ENCODE measurements at places on chromosomes 12 and 14.

DNA sequence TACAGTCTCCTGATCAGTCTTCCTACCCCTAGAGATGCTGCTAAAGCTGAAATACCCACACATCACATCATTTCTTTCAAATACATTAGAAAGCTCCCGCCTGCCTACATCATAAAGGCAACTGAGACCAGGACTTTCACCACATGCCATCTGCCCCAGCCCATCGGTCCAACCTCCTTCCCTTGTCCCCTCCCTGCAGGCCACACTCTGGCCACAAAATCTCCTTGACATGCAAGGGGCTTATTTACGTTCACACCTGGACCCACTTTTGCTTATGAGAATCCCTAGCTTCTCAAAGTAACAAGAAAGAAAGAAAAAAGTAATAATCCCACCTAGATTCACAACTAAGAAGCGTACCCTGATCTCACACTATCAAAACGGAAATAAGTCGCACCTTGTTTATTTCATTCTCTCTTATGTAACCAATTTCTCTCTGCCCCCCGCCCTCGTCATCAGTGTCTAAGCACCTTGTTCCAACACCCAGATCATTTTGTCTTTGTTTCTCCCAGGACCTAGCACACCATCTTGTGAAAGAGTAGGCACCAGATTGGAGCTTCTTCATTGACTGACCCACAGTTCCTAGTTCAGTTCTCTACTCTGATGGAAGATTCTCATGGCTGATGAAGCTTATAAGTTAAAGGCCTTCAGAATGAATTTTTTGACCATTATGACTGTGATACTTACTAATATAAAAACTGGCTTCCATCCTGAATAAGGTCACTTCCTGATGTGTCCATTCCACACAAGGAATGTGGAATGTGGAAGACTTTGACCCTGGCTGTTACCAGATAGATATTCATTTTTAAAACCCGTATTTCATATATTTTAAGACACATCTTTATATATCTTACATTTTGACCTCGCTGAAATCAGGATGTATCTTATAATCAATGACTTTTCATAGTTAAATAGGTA is 7.7 kb downstream of the WSB2 start:
- no peak for DNase-seq

- DNase-seq, result no peak
These were observed 2.7 kb upstream of the NUAK1 start for GRCh38 chr12:106141452-106141851.

DNA sequence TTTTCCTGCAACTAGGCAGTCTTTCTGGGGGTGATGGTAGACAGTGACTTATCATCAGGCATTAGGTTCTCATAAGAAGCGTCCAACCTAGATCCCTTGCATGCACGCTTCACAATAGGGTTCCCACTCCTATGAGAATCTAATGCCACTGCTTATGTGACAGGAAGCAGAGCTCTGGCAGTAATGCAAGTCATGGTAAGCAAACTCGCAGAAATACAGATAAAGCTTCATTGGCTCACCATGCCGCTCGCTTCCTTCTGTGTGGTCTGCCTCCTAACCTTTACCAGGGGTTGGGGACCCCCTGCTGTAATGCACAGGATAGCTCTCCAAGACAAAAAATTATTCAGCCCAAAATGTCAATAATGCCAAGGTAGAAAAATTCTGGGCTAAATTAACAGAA is 864.2 kb downstream of the TRHDE start:
- DNase-seq, result no peak

DNA sequence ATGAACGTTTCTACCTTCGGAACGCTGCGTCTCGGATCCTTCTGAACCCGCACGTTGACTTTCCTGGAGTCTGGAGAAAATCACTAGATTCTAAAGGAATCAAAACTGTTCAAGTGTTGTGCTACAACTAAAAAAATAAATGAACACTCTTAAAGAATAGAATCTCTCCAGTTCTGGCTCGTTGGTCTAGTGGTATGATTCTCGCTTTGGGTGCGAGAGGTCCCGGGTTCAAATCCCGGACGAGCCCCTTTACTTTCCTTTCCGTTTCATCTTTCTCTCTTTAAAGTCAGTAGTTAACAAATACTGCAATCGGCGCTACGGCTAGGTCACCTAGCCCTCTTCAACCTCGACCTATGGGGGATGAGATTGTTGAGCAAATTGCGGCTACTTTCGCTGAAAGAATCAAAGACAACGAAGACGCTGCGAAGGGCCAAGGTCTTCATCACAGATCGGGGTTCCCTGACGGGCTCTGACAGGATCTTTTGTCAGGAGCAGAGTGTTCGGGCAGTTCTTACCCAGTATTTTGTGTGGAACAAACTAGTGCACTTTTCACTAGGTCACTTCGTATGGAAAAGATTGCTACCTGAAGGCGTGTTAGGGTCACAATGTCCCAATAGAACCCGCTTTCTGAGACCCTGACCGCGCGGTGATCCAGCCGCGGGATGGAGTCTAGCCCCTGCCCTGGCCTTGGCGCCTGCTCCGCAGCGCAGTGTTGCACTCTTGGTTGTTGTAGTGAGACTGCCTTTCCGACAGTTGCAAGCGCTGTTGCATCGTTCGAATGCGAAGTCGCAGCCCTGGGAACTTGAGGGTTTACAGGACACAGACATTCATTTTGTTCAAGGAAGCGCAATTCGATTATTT is 8.4 kb downstream of the OR6S1 start:
- DNase-seq, result peak; percentile 79

- no peak for DNase-seq
These were observed 164.1 kb downstream of the SRGAP1 start for GRCh38 chr12:64008596-64008995.

GRCh38 chr12:130993759-130994670 is 40.3 kb downstream of the ADGRD1 start:
- no peak for DNase-seq

GRCh38 chr12:50925342-50925651 is 27.0 kb upstream of the HIGD1C start:
- DNase-seq, result no peak

GRCh38 chr12:124144531-124145194 is 150.2 kb upstream of the RFLNA start:
- no peak for DNase-seq
